ENCODE measurements at places on chromosomes 11 and 22.
A peak's percentile ranks its signal among the peaks of the same experiment; 100 is the strongest.

- no peak for DNase-seq
These were observed 27.3 kb downstream of the BCL2L13 start for GRCh38 chr22:17665854-17666253.

GRCh38 chr11:45253640-45254039, 32.5 kb downstream of the SYT13 start:
- no peak for DNase-seq

DNA sequence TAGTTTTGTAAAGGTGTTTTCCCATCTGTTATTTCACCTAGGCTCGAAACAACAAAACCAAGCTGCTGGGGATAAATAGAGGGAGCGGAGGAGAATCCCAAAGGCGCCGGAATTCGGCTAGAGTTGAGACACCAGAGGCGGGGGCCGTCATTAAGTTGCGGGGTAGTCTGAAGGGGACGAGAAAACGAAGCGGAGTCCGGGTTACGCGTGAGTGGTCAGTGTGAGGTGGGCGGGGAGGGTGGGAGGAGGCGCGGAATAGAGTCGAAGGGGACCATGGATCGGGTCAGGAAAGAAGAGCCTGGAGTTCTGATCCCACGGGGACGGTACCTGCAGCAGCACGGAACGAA, 361 bp downstream of the SRPRA start:
- DNase-seq: no peak

- peak; percentile 60 for DNase-seq
These were observed 303.8 kb downstream of the NTM start for GRCh38 chr11:131674051-131674755.

DNA sequence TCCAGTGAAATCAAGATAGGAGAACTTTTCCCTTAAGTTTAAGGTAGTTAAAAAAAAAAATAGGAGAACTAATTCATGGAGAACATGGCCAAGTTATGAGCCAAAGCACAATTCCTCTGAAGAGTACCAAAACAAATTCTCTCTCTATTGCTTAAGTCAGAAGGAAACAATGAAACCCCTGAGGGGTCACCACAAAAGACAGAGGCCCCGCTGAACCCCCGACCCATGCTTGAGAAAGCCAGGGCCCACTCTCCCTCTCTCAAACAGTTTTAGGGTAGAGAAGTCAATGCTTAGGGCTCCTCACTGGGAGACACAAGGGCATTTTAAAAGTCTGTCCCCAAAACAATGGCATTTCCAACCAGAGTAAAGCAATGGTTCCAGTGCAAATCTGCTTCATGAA, 26.9 kb downstream of the PPP2R1B start:
- DNase-seq: no peak

GRCh38 chr11:106160494-106160893, 83.0 kb downstream of the AASDHPPT start:
- DNase-seq: no peak

DNA sequence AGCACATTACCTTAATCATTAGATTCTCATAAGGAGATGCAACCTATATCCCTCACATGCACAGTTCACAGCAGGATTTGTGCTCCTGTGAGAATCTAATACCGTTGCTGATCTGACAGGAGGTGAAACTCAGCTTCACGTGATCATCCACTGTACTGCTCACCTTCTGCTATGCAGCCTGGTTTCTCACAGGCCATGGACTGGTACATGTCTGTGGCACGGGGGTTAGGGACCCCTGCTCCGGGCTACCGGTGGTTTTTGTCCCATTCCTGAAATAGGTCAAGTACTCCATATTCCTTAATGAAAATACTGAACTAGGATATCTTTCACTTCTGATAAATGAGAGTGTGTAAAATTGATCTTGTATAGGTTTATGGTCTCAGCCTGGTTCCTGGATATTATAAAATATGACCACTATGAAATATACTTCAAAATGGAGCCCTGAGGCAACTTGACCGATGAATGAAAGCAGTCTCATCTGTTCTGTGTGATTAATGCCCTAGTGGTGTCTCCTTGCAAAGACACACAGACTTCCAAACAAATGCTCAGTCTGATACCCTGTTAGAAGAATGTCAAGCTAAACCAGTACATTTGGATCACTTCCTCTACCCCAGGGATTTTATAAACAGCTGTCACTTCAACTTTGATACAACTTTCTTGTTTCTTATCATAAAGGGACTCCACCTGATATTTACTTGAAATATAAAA, 492.9 kb upstream of the ANO3 start:
- DNase-seq: no peak

GRCh38 chr22:36048911-36049677, 20.5 kb upstream of the RBFOX2 start:
- no peak for DNase-seq

DNA sequence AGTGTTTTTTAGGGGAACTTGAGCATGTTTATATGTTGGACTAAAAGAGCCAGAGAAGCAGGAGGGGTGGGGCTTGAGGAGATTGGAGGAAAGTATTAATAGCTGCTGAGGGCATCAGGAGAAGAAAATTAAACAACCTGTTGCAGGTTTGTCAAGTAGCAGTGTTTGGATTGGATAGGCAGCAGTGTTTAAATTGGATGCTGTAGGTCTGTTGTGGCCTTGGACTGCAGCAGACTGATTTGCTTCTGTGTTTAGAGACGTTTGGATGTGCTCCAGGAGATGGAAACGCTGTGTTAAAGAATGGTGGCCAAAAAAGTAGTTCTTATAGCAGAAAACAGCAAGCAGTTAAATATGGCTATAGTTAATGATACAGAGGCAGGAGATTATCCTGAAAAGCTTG, 5.7 kb downstream of the EIF3L start:
- no peak for DNase-seq

DNA sequence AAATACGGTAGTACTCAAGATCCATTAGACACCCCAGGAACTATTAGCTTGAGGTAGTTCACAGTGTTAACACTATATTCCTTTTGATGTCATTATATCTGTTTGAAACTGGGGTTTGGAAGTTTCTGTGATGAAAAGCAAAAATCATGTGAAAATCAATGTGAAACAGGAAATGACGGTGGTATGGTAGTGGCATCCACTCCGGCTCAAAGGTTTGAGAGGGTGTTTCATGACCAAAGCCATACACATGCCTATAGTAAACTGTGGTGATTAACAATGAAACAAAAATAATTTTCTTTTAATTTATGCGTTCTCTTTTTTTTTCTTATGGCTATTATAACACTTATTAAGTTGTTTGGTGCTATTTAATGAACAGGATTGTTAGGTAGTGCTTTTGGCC, 10.9 kb downstream of the RAB38 start:
- no peak for DNase-seq

GRCh38 chr11:114026355-114026754, 33.2 kb upstream of the ZBTB16 start:
- DNase-seq: no peak

GRCh38 chr11:95143106-95143681, 53.5 kb downstream of the ENDOD1 start:
- DNase-seq: no peak

DNA sequence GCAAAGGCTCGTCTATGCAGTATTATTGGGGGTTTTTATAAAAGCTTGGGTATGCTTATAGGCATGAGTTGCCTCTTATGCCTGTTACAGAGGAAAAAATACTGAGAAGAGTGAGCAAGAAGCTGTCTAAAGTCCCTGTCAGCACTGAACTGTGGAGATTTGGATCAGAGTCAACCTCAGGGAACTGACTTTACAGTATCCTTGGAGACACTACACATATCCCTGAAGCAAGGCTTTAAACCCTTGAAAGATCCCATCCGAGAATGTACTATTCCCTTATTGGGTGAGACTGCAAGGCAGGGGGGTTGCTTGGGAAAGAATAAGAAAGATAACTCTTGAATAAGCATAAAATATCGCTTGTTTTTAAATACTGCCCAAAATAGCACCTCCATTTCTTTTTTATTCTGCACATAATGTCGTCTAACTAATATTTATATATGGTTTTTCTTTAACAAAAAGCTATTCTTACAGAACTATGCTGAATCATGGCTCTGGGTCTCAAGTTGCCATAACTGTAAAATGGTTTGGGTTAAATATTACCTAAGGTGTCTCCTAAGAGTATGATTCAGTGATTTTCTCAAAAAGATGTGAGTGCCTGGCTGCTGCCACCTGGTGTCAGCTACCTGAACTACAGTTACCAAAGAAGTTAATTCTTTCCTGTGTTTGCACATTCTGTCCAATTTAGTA, 1062.8 kb downstream of the DLG2 start:
- DNase-seq: peak; percentile 41

DNA sequence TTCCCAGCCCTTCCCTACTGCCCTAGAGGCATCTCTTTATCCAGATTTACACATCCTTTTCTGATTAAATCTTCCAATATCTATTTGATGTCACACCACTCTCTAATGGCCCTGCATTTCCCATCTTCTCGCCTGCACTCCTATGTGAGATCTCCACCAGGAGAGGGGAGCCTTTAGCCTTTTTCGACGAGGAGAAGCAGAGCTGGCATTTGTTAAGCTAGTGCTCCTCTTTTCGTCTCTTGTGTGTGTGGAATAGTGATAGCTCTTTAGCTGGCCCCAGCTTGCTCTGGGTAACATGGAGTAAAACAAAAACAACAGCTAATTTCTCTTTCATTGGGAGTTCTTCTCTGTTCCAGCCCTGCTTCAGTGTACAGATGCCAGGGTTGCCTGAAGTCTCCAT, 536.5 kb downstream of the NTM start:
- DNase-seq: no peak

- no peak for DNase-seq
These were observed 33.2 kb downstream of the PAK1 start for GRCh38 chr11:77440678-77441077.

DNA sequence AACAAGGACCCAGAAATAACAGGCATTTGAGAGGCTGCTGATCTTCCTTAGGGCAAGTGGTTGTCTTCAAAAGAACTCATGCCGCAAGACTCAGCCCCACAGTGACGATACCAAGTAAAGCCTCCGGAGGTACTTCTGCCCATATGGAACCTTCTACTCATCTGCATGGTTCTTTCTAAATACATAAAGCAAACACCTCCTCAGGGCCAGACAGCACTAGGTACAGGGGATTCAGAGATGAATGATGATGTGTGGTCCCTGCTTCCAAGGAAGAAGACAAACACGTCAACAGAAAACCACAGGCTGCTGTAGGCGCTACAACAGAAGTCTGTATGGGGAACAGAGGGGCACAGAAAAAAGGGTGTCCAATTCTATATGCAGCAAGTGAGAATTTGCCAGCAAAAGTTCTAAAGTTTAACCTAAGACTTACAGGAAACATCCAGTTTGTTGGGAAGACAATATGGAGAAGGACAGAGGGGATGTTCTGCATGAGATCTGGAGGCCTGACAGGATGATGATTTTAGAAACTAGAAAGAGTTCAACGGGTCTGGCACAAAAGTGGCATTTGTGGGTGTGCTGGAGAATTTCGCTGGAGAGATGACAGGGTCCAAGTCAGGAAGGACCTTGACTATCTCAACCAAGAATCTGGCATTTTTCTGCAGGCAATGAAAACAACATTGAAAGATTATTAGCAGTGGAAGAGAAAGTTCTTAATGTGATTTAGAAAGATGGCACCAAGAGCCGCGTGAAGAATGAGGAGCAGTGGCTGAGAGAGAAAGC, 23.7 kb downstream of the JAML start:
- DNase-seq: no peak

Data from WERI-Rb-1 (cell line).